Pulmonary artery endothelial cell (primary cell): ENCODE measurements at places on chromosomes 6 and 20. TPM values are rescaled to one million over a fixed set of nuclear protein-coding genes. Genes with fewer than 3 reads are reported as not detected.

- DNase-seq = no peak
Measured at GRCh38 chr20:36861875-36862801, 13.8 kb upstream of the TLDC2 start.

FAM209A gene
- total RNA-seq = not detected in 2 replicates

DNA sequence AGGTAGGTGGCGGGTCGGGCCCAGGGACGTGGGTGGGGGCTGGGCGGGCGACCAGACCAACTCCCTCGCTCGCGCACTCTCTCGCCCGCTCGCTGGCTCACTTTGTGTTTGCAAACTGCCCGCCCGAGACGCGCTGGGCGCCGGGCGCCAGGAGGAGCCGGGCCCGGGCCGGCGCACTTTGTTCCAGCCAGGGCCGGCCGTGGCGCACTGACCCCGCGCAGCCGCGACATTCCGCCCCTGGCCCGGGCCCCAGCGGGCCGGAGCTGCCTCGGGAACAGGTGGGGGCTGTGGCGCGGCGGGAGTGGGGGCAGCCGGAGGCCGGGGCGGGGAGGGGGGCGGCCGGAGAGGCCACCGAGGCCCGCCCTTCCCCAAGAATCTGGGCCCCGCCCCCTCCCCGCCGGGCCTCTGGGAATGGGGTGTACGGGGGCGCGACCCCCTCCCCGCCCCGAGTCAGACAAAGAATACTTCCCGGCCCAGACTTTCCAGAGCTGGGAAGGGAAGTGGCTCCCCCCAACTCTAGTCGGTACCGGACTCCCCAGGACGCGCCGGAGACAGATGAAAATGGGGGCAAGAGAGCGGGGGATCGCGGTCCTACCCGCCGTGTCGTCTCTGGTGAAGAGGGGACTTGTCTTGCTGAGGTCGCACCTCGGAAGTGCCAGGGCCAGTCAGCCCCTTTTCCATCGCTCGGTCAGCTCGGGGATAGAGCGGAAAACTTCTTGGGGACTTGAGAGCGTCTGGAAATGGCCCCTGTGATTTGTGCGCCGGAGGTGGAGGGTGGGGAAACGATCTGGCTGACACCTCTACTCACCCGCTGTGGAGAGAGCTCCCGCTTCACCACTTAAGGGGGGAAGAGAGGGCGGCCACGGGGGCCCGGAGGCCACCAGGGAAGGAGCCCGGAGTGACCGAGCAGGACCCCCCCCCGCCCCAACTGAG lies 951 bp downstream of the FOXP4 start:
- no peak for DNase-seq

DNA sequence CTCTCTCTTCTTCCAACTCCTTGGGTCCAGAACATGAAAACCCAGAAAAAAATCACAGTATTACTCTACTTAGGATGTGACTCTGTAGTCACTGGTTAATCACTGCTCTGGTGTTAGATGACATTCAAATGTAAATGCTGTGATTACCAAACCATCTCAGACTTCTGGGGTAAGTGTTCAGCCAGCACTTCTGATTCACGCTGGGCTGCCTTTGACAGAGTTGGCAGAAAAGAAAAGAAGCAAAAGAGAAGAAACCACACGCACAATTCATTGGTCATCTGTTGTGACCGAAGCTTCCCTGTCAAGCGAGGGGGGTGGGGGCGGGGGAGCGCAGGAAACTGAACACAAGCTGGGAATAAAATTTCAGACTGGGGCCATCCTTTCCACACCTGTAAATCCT lies 82.7 kb downstream of the PSMG4 start:
- DNase-seq = no peak

- no peak for DNase-seq
Measured at GRCh38 chr20:53713328-53714056, 119.9 kb upstream of the ZNF217 start.

GRCh38 chr6:142787422-142787821 lies 157.6 kb downstream of the HIVEP2 start:
- DNase-seq = no peak

TOX2 gene
- total RNA-seq = 1.2 and 2.4 TPM in 2 replicates

PCSK2 gene
- not detected in 2 replicates for total RNA-seq

DZANK1 gene
- total RNA-seq = 0.66 and 0.81 TPM in 2 replicates

GRCh38 chr6:124903797-124904196 lies 58.4 kb upstream of the RNF217 start:
- no peak for DNase-seq

- no peak for DNase-seq
Measured at GRCh38 chr6:74879234-74879633, 326.6 kb downstream of the COL12A1 start.

GRCh38 chr6:133244519-133244918 lies 3.4 kb downstream of the EYA4 start:
- no peak for DNase-seq

GTSF1L gene
- total RNA-seq = not detected in 2 replicates

HDGFL1 gene
- not detected in 2 replicates for total RNA-seq

DNA sequence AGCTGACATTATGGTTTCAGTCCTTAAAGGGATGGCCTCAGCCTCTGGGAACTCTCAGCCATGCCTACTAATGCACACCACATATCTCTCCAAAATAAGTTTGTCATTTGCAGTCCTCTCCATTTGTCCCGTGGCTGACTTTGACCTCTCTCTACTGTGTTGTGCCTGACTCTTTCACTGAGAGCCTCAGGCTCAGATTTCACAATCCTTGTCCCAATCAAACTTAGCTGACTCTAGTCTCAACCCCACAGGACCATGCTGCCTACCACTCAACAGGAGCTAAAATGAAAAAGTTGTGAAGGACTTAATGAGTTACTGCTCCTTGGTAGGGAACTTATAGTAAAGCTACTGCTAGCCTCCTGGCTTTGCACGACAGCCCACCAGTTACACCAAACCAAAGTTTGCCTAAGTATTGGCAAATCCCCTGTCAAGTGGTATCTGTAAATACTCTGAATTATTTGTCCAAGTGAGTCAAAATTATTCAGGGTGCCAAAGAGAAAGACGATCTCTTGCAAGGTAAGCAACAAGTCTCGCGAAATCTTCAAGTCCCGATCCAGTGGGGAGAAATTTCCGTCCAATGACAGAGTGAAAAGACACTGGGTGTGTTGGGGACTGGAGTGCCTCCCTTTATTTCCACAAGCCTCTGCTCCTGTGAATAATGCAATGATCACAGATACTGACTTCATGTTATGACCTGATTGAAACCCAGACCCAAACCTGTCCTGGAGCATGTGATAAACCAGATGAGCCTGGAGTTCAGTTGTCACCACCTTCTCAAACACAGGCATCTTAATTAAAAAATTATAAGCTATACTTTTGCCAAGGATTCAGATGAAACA lies 124.4 kb upstream of the FOXQ1 start:
- DNase-seq = no peak

DNA sequence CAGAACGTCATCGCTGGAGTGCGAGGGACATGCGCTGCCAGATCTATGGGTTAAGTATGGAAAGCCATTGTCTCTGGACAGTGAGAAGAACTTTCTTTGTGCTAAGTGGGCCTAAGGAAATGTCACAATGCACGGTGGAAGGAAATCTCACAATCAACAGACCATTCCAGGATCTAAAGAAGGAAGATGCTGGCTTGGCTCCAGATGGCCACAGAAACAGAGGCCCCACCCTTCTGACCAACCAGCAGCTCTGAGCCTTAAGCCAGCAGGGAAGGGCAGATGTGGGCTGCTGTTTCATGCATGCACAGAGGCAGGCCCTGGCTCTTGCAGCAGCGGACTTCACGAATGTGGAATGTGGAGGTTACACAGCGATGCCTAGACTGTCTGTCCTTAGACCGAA lies 156.3 kb downstream of the SOBP start:
- peak; percentile 60 for DNase-seq

DNA sequence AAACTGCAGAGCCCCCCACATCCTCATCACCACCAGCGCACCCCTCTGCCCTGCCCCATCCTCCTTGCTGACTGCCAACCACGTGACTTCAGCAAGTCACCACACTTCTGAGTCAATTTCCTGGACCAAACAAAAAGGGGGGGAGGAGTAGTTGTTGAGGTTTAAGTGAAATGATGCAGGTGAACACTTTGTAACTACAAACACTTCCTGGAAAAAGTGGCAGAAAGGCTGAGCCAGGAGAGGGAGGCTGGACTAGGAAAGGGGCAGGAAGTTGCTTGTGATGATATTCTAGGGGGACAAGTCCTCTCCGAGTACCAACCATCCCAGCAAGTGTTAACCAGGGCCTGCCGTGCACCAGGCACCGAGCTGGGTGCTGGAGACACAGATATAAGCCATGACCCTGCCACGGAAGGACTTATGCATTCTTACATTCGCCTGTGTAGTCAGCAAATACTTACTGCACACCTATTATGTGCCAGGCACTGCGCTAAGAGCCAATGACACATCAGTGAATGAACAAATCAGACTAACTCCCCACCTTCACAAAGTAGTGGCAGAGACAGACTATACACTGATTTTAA lies 67.3 kb downstream of the PREX1 start:
- peak; percentile 33 for DNase-seq

SIRPB1 gene
- total RNA-seq = 0.73 TPM in 1 of 2 replicates, not detected in the other

DNA sequence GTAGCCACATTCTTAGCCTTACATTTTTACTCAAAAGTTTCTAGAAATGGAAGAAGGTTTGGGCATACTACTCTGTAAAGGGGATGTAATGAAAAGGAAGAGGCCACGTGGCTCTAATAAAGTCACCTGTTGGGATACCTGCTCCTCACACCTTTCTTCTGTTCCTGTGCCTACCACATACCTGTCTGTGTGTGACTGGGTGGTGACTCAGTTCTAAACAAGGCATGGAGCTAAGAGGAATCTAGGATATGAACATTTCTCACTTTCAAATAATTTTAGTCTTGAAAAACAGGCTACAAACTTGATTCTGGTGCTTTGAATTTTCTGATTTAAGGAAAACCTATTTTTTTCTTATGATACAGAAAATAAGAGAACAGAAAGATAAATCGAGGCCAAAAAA lies 363.6 kb downstream of the RFPL4B start:
- no peak for DNase-seq

GRCh38 chr20:40808936-40809335 lies 119.9 kb upstream of the MAFB start:
- DNase-seq = no peak

- no peak for DNase-seq
Measured at GRCh38 chr6:155543166-155543847, 87.7 kb upstream of the NOX3 start.

DNA sequence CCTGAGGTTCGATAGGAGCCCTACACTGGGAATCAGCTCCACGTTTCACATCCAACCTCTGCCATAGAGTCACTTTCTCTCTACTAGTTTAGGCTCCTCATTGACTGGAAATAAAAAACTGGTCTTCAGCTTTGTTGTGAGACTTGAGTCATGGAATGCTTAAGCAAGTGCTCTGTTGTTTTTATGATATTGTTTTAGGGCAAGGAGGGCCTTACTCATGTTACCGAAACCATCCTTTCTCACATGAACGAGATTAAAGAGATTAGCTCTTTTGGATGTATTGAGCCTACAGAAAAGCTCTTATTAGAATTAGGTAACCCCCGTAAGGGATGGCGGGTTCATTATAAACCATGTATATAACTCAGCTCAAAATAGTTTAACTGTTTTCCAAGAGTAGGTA lies 6.9 kb upstream of the MOCS1 start:
- DNase-seq = no peak

DNA sequence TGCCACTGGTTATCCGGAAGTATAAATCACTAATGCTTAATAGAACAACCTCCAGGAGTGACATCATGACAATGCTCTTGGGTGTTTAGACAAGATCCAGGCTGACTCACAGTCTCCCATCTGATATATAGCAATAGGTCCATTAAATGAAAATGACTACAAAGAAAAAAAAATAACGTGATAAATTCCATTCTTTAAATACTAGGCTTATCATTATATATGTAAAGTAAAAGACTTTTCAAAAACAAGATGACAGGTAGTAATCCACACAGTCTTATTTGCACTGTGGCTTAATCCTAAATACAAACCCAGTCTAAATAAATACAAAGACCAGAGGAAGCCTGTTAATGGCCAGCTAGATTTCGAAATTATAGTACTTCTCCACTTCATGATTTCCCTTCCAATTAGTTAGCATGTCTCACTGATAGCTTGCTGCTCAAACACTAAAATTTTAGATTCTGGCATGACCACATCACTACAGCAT lies 149.1 kb upstream of the BEND3 start:
- peak; percentile 36 for DNase-seq

BMP7 gene
- total RNA-seq = not detected in 2 replicates

DNA sequence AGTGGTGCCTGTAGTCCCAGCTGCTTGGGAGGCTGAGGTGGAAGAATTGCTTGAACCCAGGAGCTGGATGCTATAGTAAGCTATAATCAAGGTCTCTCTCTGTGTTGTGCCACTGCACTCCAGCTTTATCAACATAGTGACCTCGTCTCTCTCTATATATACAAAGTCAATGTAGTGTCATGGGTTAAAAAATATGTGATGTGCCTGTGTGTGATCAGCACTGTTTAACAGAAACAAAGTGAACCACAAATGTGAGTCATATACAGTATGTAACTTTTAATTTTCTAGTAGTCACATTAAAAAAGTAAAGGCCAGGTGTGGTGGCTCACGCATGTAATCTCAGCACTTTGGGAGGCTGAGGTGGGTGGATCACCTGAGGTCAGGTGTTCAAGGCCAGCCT lies 85.3 kb upstream of the RNF24 start:
- DNase-seq = no peak

GRCh38 chr6:157325069-157325805 lies 1.9 kb upstream of the TMEM242 start:
- no peak for DNase-seq

DNA sequence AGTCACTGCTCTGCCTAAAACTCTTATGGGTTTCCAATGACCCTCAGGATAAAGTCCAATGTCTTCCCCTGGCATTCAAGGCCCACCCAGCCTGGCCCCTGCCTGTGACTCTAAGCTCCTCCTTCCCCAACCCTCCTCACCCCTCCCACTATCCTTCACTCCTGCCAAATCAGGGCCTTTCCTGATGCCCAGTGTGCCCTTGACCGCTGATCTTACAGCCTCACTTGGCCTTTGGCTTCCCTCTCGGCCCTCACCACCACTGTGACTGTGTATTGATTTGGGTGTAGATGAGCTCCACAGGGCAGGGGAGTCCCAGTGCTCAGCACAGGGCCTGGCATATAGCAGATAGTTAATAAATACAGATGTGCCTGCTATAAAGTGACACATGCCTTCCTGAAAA lies 115.7 kb downstream of the TOX2 start:
- DNase-seq = no peak

TSPO2 gene
- total RNA-seq = not detected in 2 replicates

GRCh38 chr6:113122060-113122459 lies 735.1 kb upstream of the MARCKS start:
- peak; percentile 96 for DNase-seq

MUC22 gene
- not detected in 2 replicates for total RNA-seq
